Stimulated activated CD4-positive, alpha-beta T cell treated with anti-CD3 and anti-CD28 coated beads, Interleukin-2, amount 100 ng/mL, for 48 hours (primary cell): ENCODE measurements at places on chromosomes 6 and 20.

- no peak for DNase-seq
Measured at GRCh38 chr20:63693083-63693732, 3.2 kb upstream of the TNFRSF6B start.

DNA sequence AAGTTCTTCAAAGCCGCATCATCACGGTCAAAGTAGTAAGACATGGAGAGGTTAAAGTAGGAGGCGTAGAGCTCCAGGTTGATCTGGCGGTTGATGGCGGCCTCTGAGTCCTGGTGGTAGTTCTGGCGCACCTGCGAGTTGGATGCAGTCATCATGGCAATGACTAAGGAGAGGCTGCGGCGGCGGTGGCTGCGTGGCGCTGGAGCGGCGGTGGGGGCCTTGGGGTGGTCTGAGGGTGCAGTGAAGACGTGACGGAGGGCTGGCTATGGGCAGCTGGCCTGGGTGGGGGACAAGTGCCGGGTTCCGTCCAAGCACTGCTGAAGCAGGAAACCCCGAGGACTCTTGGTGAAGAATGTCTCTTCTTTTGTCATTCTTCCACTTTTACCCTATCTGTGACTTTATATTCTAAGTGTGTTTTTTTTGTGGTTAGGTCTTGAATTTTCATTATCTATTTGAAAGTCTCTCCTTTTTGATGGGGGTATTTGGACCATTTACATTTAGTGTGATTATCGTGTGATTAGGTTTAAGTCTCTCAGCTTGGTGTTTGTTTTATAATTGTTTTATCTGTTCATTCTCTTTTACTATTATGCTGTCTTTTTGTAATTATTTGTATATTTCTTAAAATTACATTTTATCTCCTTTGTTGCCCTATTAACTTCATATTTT is 94.6 kb downstream of the TFAP2B start:
- no peak for DNase-seq

DNA sequence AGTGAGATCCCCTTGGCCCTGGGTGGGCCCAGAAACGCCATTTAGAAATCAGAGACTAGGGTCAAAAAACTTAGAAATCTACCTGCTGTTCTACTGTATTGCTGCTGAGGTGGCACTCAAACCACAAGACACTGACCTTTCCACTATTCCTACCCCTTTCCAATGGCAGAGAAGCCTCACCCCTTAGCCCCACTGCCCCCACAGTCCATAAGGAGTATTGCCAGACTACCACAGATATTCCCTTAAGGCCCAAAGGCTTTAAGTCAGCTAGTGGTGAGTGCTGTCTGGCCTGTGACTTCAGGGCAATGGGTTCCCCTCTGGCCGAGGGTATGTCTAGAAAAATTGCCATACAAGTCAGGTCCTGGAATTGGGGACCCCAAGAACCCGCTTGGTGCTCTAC is 656.1 kb downstream of the COL12A1 start:
- DNase-seq = no peak

DNA sequence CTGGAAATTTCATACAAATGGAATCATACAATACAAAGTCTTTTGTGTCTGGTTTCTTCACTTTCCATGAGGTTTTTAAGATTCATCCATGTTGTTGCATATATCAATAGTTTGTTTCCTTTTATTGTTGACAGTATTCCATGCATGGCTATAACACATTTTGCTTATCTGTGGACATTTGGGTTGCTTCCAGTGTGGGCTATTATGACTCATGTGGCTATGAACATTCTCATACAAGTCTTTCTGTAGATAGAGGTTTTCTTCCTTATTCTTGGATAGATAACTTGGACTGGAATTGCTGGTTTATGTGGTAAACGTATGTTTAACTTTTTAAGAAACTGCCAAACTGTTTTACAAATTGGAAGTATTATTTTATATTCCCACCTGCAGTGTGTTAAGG is 30.0 kb upstream of the KIF6 start:
- DNase-seq = no peak

- DNase-seq = no peak
Measured at GRCh38 chr20:37349517-37350491, 3.9 kb downstream of the SRC start.

- no peak for DNase-seq
Measured at GRCh38 chr20:434221-434620, 26.1 kb downstream of the RBCK1 start.

DNA sequence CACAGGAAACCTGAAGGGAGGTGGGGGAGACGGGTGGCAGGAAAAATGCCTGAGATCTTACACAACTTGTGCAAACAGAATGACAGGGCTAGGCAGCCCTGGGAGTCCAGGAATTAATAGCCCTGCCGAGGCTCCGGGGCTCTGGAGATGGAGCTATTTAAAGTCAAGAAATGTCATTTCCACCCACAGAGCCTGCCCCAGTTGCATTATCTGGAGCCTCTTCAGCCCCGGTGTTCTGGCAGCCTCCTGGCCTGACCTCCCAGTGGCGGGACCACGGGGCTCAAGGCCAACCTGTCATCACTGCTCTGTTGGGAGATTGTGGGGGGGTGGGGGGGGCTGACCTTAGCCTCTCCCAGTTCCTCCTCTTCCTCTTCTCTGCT is 28.5 kb upstream of the SCUBE3 start:
- no peak for DNase-seq

- no peak for DNase-seq
Measured at GRCh38 chr6:52972989-52973388, 22.1 kb downstream of the GSTA4 start.

- peak; percentile 41 for DNase-seq
Measured at GRCh38 chr6:28258877-28259777, at the start of gene NKAPL. Gene NKAPL (plus strand): TSS chr6:28259297. CDS start chr6:28259372, 75 bp downstream.

DNA sequence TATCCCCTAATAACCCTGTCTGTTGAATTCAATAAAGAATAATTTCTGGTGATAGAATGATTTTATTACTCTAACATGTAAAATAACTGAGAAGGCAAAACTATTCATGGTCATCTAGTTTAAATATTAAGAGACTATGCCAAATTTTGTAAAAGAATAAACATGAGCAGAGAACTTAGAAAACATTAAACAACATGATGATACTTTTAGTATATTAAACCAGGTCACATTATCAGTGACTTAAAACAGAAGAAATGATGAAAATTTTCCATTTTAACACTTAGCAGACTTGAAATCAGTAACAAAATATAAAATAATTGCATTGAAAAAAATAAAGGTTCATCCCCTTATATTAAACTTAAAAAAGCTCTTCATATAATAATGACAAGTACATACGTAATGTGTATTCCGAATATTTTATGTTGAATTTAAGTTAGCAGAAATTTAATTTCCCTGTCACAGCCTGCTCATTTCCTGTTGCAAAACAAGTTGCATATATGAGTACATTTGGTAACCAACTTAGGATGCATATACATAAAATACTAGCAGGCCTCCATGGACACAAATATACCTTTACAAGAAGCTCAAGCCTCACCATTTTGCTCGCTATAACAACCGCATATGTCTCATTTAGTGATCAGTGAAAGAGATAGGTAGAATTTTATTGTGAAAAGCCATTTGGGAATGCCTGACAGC is 40.6 kb downstream of the DTNBP1 start:
- DNase-seq = no peak

GRCh38 chr6:132461958-132462357 is 51.0 kb downstream of the STX7 start:
- DNase-seq = no peak

- no peak for DNase-seq
Measured at GRCh38 chr6:2072453-2072852, 173.0 kb downstream of the GMDS start.

- no peak for DNase-seq
Measured at GRCh38 chr6:6643398-6643797, 54.9 kb downstream of the LY86 start.

DNA sequence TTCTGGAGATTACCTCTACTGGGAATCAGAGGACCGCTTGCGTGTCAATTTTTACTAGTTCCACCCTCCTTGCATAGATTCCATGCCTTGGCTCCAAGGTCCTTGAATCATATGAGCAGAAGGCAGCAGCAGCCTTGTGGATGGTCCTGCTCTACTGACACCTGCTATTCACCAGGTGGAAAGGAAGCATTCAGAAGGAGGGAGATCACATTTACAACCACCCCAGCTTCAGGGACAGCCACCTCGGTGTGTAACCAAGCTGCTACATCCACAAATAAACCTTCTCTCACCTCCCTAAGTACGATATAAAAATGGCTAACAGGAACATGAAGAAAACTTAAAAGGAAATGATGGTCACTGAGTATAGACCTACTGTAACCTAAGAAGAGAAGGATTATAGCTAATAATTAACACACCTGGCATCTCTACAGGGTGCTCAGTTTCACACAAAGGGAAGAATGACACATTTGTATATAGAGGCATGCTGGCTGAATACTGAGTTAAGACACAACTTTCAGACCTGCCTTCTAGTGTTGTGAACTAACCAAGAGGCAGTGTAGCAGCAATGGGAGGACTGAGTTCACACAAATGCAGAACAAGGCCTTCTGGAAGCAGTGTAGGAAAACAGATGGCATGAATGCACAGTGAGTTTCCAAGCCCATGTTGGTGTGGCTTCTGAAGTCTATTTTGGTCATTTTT is 46.3 kb upstream of the SRPK1 start:
- DNase-seq = no peak

DNA sequence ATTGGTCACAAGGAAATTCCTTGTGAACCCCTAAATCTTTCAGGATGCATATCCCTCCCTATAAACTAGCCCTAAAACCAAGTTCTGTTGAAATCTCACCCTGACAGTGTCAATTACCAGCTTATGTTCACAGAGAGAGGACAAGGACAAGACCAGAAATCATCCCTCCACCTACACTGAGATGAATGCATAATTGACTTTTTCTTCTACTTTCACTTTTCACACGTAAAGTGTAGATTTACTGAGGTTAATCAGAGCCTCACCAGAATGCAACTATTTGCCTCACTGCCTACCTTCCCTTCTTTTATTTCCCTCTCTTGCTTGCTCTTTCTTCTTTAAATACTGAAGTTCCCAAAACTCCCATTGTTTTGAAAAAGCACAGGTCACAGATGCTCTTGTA is 15.3 kb upstream of the NKAIN2 start:
- no peak for DNase-seq

DNA sequence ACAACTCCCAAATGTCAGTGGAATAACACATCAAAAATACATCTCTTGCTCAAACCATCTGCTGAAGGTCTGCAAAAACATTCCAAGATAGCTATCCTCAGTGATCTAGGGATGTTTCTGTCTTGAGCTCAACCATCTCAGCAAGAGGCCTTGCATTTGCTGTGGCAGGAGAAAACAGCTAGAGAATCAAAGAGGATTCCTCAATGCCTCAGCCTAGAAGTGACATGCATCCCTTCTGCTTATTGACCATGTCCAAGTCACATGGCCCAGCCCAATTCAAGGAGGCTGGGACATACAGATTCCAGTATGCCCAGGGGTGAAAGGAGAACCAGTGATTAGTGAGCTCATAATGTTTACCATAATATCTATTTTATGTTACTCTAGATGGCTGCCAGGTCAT is 269.5 kb downstream of the PLCB1 start:
- DNase-seq = no peak

GRCh38 chr20:61950641-61951071 is 115.0 kb downstream of the TAF4 start:
- DNase-seq = no peak

DNA sequence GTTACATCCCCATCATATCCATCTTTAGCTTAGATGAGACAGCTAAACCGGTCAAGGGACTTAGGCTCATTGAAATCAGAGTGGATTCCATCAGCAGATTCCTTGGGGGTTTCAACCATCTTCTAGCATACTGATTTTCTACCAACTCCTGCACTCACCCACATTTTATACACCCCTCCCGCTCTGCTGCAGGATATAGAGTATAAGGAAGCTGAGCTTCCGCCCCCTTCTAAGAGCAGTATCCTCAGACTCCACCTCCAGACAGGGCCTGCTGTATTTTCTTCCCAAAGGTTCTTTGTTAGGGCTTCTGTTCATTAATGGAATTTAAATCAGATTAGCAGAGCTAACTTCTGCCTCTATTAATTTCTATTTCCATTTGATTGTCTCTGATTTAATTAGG is 9.9 kb upstream of the NHLRC1 start:
- DNase-seq = no peak

- DNase-seq = no peak
Measured at GRCh38 chr20:34553366-34553867, 5.1 kb upstream of the MAP1LC3A start.

GRCh38 chr6:49523901-49524300 is 24.2 kb downstream of the GLYATL3 start:
- no peak for DNase-seq

DNA sequence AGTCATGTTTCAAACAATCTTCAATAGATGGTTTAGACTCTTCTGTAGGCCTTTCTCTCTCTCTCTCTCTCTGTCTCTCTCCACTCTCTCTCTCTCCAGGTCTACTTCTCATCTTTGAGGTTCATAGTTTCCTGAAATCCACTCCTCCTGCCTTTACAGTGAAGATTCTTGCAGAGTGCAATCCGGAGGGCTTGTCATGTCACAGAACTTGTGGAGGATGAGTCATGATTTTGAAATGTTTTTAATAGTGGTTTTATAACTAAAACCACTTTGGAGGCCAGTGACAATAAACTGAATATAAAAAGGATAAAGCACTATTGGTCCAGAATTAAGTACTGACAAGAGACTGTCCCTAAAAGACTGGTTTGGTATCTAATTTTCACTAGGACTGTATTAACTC is 156.3 kb downstream of the KIF6 start:
- no peak for DNase-seq

DNA sequence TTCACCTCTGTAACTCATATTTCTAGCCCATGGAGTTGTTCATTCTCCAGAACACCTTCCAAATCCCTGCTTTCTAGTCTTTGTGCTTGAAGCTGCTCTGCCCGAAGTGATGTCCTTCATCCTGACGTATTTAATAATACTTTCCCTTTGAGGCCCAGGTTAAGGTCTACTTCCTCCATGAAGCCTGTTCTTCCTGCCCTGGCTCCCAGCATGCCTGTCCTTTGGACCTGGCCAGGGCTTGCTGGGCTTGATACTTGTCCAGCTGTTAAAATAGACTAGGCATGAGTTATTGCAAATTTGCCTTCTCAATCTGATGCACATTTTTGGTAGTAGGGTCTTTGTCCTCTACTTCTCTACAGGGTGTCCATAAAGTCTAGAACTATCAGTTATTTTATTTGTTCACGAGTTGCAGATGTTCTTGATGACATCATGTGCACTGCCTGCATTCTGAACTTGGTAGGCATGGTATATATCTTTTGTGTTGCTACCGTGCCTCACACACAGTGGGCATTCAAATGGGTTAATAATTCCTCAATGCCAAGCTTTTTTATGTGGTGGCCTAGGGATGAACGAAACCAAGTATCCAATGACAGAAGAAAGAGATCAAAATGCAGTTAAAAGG is 3.1 kb upstream of the MAP7 start:
- DNase-seq = no peak

DNA sequence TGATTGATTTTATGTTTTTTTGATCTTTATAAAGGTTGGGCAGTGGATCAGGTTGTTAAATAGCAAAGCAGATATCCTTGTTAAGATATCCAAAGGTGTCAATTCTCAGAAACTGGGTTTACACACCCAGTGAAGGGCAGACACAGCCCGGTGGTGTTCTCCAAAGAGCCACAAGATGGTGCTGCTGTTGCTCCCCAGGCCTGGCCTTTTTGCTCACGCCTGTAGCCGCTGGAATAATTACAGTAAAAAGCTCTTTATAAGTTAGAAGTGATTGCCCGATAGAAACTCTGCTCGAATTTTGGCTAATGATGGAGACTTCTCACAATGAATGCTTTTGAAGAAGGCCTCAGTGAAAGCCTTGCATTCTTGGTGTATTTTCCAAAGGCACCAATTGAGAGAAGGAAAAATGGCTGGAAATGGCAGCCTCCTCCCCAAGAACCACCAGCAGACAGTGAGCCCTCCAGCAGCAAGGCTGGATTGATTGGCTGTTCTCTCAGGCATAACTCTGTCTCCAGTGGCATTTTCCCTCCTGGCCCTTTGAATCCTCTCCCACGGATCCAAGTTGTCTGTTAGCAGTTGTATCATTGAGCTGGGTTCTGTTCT is 120.5 kb upstream of the CHD6 start:
- DNase-seq = peak; percentile 36
